ENCODE measurements at places on chromosomes 2 and 18.

GRCh38 chr2:45860136-45861121 is 209.0 kb downstream of the PRKCE start:
- no peak for DNase-seq

- DNase-seq: no peak
These were observed 173.5 kb upstream of the FOSL2 start for GRCh38 chr2:28219138-28219537.

- DNase-seq: peak; percentile 48
These were observed at the start of gene MARCHF4 for GRCh38 chr2:216371721-216372702. MARCHF4 (minus strand) TSS chr2:216372483; CDS start chr2:216370260, 2,223 bp downstream.

DNA sequence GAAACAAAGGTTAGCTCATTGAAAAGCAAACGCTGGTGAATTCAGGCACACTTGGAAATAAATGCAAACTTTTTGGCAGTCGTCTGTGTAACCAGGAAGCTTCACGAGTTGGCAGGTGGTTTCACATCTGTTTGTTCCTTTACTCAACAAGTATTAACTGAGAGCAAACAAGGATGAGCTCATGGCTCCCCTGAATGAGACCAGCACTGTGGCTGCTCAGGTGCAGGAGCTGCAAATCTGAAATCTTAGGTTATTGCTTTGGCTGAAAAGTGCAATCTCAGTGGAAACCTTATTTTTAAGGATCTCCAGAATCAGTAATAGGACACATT is 46.3 kb downstream of the SH3RF3 start:
- DNase-seq: no peak

GRCh38 chr18:9735238-9735637 is 27.1 kb downstream of the RAB31 start:
- DNase-seq: no peak

DNA sequence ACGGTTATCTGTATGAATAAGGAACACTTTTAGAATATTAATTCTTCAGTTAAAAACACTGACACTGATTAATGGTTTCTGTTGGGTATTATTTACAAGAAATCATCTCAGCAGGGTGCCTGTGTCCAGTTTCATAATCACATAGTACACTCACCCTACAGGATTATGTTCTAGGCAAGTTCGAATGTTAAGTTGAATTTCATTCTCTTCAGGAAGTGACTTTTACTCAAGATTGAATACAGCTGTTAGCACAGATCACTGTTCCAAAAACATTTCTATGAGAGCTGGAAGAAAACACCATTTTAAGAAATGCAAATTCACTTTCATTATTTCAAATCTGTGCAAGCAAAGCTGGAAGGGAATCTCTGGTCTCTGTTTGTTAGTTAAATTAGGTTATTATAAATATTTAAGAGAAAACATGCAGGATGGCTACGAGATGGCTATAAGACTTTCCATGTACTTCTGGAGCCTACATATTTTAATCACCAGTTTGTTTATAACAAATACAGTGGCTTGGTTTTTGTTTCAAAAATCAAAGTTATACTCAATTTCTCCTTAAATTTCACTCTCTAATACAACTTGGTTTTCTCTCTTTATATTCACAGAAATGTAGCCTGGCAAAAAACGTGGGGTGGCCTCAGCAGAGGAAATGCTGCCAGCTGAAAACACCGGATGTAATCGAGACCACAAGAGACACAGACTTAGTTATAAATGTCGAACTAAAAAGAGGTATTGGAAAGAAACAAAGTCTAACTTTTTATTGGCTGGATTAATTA is 65.8 kb downstream of the RBMS1 start:
- DNase-seq: peak; percentile 37

- no peak for DNase-seq
These were observed 551.4 kb downstream of the NRXN1 start for GRCh38 chr2:50480507-50480906.

- DNase-seq: no peak
These were observed 177.9 kb downstream of the PTH2R start for GRCh38 chr2:208584378-208584985.

- DNase-seq: no peak
These were observed 179.2 kb downstream of the SETBP1 start for GRCh38 chr18:44859751-44860439.

- DNase-seq: no peak
These were observed 57.2 kb downstream of the RAD51AP2 start for GRCh38 chr2:17461087-17461475.

Data from T-helper 1 cell (primary cell).